CD8-positive, alpha-beta T cell (primary cell): ENCODE measurements at places on chromosomes 16 and 17.
A peak's percentile ranks its signal among the peaks of the same experiment; 100 is the strongest.

DNA sequence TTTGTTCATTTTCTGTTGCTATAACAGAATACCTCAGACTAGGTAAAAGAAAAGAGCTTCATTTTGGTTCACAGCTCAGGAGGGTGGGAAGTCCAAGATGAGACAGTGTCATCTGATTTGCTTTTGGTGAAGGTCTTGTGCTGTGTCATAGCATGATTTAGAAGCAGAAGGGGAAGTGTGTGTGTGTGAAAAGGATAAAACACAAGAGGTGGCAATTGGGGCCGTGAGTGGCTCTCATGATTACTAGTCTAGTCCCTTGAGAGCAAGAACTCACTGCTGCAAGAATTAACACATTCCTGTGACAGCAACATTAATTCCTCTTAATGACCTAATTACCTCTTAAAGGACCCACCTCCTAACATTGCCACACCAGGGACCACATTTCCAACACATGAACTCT, 8.3 kb downstream of the SLC35G3 start:
- no peak for DNase-seq

- DNase-seq: no peak
These were observed 35.8 kb downstream of the MPRIP start for GRCh38 chr17:17077861-17078732.

GRCh38 chr17:81481073-81481799, 31.4 kb downstream of the ACTG1 start:
- DNase-seq: peak; percentile 83

DNA sequence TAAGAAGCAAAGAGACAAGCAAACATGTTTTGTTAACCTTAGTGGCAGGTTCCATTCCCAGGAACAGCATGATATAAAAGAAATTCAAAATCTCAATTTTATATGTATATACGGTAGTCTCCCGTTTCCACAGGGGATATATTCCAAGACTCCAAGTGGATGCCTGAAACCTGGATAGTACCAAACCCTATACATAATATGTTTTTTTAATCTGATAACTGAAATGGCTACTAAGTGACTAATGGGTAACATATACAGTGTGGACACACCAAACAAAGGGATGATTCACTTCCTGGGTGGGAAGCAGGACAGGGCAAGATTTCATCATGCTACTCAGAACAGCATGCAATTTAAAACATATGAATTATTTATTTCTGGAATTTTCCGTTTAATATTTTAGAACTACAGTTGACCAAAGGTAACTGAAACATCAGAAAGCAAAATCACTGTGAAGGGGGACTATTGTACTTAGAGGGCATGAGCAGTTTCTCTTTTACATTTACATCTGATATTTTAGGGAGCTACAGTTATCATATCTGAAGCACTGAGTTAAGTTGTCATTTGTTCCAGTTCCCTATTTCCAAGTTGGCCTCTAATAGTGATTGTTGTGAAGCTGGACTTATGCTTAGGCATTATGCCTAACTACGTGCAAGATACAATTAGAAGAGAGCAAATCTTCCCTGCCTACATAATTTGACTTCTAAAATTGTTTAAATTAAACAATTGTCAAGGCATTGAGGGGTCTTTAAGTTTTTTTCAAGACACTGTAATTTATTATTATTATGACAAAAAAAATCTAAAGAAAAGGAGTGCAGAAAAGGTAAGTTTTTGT, 34.1 kb upstream of the ABCA6 start:
- DNase-seq: no peak

- no peak for DNase-seq
These were observed 4.5 kb downstream of the CDH5 start for GRCh38 chr16:66370786-66371684.

DNA sequence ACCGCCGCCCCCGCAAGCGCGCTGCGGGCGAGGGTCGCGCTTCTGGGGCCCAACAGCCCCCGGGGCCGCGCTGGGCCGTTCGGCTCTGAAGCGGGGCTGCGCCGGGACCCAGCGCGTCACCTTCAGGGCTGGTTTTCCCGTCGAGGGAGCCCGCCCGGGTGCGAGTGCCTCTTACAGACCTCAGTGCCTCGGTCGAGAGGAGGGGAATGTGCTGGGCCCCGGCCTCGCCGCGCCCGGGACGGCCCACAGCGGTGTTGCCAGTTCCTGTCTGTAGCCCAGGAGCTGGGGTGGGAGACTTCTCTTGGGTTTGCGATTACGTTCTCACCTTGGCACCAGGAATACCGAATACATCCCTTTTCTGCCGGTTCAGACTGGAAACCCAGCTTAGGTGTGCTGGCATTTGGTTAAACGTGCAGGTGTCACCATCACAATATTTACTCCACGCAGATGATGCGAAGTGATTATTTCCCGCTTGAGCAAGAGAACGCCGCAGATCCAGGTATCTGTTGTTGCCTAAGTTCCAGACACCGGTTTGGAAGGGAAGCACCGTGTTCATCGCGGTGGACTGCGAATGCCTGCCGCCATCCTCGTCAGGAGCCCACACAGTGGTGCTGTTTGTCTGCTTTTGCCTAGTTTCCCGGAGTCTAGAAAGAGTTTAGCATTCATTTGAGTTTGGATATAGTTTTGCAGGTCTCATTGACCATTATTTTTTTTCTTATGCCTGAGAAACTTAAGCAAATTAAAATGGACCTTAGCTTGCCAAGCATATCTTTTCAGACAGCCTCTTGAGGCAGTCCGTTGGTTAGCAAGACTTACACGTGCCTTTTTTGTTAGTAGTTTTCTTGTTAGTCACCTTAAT, 914 bp downstream of the MAP1LC3B start:
- no peak for DNase-seq

GRCh38 chr16:81841722-81842121, 62.6 kb downstream of the PLCG2 start:
- no peak for DNase-seq

GRCh38 chr17:44940317-44940716, 7.3 kb downstream of the KIF18B start:
- no peak for DNase-seq

DNA sequence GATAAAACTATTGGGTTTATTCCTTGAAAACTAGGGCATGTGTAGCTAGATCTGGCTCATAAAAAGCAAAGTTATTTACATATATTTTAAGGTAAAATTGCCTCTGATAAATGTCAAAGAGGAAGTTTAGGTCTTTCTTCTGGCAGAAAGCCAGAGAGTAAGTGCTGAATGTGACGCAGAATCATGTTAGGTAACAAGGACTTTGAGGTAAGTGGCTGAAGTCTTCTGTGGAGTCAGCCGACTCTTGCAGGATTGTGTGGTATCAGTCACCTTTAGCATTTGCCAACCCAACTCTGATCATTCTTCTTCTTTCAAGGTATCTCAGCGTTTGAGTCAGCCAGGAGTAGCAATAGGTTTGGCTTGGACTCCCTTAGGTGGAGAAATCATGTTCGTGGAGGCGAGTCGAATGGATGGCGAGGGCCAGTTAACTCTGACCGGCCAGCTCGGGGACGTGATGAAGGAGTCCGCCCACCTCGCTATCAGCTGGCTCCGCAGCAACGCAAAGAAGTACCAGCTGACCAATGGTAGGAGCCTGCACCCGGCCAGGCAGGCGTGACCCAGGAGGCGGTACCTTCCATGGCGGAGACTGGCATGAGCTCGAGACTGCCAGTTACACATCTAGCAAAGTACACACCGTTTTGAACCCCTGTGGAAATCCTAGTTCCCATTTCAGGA, 37.9 kb downstream of the SIAH1 start:
- DNase-seq: no peak

DNA sequence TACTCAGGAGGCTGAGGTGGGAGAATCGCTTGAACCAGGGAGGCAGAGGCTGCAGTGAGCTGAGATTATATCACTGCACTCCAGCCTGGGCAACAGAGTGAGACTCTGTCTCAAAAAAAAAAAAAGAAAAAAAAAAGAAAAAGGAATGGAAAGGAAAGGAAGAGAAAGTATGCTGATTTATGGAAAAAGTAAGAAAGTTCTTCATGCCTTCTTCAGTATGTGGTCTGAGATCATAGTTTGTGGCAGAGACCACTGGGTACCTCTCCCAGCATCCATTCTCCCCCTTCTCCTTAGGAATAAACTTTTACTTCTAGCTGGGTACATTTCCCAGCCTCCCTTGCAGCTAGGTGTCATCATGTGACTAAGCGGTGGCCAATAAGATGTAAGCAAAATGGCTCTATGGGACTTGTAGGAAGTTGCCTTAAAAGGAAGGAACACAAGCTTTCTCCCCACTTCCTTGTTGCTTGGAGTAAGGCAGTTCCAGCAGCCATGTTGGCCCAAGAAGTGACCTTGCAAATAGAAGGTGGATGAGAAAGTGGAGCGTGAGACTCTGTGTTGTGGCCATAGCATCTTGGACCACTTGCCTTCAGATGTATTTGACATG, 26.1 kb upstream of the XPO6 start:
- DNase-seq: no peak

GRCh38 chr16:73036074-73036826, 11.7 kb downstream of the ZFHX3 start:
- no peak for DNase-seq

- no peak for DNase-seq
These were observed 25.8 kb upstream of the HLF start for GRCh38 chr17:55238931-55239297.

DNA sequence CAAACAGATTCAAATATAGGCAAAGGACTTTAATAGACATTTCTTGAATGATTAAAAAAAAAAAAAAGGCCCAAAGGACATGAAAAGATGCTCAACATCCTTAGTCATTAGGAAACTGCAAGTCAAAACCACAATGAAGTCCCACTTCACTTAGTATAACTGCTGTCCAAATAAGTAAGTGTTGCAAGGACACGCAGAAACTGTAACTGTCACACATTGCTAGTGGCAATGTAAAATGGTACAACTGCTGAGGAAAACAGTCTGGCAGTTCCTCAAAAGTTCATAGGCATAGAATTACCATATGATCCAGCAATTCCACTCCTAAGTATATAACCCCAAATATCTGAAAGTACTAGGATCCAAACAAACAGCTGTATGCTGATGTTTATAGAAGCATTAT, 112.7 kb downstream of the BRIP1 start:
- no peak for DNase-seq

- DNase-seq: no peak
These were observed 45.0 kb upstream of the ARHGAP44 start for GRCh38 chr17:12744298-12744697.

DNA sequence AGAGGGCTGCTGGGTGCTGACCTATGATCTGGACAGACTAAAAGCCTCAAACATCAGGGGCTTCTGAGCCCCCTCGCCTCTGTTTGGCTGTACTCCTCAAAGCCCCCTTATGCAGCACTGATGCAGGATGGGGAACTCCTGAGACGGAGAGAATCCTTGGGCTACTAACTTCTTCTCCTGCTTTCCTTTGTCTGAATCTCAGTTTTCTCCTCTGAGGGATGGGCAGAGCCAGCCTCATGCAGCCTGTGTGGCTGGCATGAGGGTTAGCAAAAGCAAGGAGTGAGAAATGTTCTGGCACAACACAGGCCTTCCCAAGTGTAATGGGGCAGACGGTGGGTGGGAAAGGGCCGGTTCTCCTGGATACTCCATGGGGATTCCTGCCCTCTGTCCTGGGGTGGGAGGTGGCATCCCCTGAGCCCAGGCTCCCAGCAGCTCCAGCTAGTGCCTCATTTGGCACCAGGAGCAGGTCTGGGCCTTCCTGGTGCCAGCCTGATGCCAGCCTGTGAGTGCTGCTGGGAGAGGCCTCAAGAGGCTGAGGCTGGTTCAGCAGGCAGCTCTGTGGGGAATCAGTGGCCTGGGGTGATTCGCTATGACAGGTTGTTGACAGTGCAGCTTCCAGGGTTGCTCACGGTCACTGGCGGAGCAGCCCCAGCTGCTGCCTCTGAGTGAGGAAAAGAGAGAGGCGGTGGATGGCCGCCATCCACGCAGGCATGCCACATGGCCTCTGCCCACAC, 4.0 kb upstream of the BRD7 start:
- DNase-seq: no peak

- DNase-seq: no peak
These were observed 6.3 kb upstream of the RNF227 start for GRCh38 chr17:7922269-7922844.

DNA sequence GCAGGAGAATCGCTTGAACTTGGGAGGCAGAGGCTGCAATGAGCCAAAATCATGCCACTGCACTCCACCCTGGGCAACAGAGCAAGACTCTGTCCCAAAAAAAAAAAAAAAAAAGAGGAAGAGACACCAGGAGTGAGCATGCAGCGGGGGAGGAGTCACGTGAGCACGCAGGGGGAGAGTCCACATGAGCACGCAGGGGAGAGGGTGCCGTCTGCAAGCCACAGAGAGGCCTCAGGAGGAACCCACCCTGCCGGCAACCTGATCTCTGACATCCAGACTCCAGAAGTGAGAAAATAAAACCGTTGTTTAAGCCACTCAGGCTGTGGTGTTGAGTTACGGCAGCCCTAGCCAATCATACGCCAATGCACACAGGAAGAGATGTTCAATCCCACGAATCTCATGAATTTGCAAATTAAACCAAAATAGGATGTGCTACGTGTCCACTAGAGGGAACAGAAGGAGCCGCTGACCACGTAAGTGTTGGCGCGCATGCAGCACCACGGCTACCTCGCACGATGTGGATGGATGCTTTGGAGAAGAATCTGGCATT, 42.2 kb downstream of the CCDC57 start:
- DNase-seq: no peak

DNA sequence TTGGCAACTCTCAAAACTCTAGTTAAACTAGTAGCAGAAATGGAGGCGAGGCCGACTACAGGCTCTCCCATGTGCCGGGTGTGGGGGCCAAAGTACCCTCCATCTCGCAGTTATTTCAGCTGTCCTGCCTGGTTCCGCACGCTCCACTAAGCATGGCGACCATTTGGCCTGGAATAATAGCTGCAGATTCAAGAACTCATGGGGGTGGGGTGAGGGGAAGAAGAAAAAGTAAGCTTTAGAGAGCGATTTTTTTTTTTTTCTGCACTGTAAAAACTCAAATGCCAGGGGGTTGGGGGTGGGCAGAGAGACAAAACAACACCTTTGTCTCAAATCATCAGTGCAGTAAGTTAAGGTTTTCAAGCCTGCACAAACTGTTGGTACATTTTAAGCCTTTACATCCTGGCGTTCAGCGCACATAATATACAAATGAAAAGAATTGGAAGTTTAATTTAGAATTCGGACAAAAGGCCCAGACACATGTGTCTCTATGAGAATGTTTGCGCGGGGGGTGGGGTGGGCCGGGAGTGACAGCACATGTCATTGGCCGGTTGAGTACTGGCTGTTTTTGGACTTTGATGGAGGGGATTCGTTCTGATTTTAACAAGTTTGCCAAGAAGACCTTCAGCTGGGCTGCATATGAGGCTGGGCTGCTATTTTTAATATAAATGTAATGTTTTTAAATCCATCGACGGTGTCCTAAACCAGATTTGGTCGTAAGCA, 694.7 kb upstream of the SALL1 start:
- DNase-seq: no peak
